ENCODE measurements at places on chromosomes 7 and 10.
A peak's percentile ranks its signal among the peaks of the same experiment; 100 is the strongest.

DNA sequence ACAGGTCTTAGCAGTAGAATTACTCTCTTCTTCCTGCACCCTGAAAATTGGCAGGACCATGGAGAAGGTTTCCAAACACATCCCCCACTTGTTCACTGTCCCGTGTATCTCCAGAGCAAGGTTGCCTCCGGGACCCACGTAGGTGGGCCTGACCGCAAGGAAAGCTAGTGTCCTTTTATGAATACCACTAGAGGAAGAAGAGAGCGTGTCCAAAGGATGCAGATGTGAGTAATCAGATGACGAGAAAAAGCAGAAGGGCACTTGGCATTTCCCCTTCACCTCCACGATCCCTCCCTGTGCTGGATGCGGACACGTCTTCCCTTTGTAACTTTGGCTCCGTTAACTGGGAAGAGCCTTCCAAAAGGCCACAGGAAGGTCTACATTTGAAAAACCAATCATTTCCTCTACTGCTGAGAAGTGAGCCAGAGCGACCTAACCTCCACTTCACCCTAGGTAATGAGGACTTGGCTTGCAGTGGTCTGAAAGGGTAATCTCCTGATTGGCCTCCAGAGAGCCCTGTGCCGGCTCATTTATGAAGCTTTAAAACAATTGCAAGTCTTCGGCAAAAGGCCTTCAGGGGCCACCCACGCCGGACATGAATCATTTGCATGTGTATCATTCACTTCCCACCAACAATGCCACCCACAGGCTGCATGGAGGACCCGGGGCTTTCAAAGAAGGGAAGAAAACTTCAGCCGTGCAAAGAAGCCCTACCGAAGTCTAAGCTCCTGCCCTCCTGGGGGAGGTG is 55.4 kb downstream of the LYZL1 start:
- peak; percentile 68 for DNase-seq

DNA sequence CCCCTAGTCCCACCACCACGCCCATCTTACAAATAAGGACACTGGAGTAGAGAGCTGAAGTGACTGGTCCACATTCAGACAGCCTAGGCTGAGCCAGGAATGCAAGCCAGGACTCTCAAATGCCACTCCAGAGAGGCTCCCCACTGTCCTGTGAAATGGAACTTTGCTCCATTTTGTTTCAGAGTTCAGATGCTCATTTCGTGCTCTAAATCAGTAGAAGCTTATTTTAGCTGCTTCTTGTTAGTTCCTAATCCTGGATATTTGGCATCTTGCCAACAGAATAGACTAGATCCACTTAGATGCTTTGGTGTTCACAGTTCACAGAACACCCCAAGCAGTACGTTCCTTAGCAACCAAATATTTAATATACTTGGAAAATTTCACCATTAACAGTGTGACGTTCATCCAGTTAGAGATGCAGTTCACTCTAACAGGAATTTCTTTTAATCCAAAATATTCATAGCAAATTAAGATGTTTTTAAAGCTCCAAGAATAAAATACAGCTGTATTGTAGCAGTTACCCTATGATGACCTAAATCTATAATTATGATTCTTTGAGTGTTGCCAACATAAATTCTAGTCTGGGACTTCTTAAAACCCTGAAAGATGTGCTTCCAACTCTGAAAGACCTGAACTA is 7.3 kb downstream of the MMP21 start:
- peak; percentile 21 for DNase-seq

DNA sequence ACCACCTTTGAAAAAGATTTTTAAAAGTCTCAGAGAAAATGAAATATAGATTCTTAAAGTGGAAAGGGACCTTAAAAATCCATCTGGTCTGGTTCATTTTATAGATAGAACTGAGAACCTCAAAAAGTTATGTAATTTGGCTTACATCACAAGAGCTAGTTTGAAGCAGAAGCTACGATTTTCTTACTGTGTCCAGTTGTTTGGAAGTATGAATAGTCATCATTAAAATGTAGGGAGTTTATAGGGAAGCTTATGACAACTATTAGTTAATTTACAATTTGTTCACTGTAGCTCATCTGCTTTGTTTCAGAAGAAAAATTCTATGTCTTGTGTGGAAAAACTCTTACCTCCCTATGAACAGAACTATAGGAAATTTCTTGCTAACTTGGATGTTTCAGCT is 26.9 kb downstream of the ZEB1 start:
- DNase-seq: no peak

DNA sequence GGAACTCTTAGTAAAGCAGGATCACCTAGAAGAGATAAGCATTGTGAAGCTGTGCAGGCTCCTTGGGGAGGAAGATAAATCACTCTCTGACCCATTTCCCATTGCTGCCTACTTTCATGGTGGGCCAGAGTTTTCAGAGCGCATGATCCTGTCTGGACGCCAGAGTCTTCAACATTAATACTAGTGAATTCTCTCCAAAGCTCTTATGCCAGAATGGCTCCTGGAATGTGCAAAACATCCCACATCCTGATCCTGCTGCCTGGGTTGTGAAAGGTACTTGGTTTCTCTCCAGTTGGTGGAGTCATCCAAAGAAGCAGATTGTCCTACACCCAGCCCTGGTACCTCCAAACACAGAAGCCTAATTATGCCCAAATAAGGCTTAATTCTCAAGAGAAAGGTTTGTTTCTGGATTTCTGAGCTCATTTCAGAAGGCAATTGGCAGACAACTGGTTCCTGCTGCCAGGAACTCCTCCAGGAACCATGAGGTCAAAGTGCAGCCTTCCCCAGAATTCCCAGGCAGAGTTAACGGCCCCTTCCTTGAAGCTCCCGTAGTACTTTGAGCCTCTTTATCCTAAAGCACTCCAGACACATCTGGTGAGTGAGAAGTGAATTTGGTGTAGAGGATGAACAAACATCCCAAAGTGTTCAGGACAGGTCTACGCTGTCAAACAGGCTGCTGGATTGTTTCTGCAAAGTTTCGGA is 495.2 kb downstream of the PLXNA4 start:
- DNase-seq: peak; percentile 80

DNA sequence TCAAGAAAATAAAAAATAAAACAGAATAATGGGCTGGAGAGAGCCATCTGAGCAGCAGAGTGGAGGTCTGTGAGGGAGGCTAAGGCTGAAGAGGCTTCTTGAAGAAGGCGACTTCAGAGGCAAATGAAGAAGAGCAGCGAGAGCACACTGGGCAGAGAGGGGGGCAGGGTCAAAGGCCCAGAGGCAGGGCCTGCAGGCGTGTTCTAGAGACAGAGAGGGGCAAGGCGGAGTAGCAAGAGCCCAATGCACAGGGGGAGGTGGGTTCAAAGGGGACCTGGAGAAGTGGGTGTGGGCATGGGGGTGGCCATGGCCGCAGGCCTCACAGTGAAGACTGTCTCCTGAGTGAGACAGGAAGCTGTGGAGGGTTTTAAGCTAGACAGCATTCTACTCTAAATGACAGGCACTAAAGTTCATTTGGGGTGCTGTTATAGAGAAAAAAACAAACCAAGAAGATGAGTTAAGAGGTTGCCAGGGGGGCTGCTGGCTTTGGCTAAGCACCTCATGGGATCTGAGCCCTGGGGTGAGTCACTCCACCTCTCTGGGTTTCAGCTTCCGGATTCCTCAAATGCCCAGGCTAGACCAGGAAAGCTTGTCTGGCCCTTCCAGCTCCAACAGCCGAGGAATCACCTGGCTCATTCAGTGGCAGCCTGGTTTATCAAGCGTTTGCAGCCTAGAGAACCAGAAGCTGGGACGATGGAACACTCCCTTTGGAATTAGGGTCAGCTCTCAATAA is 81.7 kb downstream of the DLG5 start:
- DNase-seq: peak; percentile 93

DNA sequence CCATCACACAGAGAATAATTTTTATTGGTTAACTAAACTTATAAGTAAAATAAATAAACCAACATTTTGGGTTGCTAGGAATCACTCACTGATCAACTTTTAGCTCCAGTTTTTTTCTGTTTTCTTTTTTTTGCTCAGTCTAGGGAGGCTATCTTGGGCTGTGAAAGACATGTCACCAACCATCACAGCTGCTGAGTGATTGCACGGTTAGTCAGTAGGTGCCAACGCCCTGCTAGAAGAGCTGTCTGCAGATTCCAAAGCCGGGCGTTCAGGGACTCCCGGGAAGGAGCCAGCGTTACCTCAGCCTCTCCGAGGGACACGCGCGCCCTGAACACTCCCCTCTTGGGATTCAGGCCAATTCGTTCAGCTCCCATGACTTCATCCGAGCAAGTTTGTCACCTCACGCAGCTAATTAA is 604 bp upstream of the STAM start:
- peak; percentile 80 for DNase-seq

DNA sequence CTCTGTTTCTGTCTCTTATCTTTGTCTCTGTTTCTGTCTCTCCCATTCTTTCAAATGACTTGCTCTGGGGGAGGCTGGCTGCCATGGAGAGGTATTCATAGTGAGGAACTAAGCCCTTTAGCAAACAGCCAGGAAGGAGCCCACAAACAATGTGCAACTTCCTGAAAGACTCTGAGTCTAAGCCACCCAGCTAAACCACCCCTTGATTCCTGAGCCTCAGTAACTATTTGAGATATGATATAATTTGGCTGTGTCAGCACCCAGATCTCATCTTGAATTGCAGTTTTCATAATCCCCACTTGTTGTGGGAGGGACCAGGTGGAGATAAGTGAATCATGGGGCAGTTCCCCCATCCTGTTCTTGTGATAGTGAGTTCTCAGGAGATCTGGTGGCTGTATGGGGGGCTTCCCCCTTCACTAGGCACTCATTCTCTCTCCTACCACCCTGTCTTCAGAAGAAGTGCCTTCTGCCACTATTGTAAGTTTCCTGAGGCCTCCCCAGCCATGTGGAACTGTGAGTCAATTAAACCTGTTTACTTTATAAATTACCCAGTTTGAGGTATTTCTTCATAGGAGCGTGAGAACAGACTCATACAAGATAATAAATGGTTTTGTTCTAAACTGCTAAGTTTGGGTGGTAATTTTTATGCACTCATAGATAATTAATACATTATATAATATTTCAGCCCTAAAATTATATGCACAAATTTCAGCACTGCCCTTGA is 121.2 kb upstream of the FOXP2 start:
- DNase-seq: peak; percentile 52

- DNase-seq: peak; percentile 96
Measured at GRCh38 chr7:131244259-131244852, 83.3 kb upstream of the MKLN1 start.

DNA sequence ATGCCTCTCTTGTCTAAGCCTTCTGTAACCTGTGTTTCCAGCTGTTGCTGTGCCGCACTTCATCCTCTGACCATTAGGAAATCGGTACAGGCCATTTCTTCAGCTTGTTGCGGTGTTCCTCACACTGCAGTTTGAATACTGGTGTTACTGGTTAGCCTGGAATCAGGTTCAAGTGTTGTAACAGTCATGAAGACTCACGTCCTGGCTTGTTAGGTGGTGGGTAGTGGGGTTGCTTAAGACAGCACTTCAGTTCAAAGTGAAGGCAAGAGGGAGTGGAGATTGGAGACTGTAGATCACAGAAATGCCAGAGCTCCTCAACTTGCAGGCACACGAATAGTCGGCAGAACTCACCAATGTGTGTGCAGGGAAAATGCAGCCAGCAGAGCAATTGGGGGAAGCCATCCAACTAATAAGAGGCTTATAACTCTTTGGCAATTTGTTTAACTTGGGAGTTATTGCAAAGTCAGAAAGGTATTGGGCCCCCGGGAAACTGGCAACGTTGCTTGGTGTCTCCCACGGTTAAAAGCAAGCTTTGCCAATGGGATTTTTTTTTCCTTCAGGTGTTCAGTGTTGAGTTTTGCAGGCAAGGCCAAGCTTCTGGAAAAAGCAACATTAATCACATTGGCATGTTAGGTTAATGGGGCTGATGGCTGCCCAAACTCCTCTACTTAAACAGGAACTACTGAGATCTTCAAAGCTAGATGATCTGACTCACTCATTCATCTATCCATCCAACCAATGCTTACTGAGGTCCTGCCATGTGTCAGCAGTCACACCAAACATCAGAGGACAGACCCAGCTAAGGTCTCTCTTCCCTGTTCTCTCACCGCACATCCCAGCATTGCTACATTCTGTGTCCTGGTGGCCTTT is 380.9 kb downstream of the GATA3 start:
- peak; percentile 11 for DNase-seq

DNA sequence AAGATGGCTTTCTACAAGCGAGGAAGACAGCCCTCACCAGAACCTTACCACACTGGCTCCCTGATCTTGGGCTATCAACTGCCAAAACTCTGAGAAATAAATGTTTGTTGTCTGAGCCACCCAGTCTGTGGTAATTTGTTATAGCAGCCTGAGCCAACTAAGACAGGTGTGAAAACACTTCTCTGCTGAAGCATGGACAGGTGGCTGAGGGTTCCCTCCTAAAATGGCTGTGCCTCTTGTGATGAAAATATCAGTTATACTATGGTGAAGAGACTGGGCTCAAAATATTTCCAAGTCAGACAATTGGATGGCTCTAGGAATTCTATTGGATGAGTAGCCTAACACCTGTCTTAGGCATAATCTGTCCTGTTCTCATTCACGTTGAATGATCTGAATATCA is 78.1 kb downstream of the CDK1 start:
- DNase-seq: no peak

- peak; percentile 57 for DNase-seq
Measured at GRCh38 chr7:112452102-112452888, 2.0 kb downstream of the IFRD1 start.

DNA sequence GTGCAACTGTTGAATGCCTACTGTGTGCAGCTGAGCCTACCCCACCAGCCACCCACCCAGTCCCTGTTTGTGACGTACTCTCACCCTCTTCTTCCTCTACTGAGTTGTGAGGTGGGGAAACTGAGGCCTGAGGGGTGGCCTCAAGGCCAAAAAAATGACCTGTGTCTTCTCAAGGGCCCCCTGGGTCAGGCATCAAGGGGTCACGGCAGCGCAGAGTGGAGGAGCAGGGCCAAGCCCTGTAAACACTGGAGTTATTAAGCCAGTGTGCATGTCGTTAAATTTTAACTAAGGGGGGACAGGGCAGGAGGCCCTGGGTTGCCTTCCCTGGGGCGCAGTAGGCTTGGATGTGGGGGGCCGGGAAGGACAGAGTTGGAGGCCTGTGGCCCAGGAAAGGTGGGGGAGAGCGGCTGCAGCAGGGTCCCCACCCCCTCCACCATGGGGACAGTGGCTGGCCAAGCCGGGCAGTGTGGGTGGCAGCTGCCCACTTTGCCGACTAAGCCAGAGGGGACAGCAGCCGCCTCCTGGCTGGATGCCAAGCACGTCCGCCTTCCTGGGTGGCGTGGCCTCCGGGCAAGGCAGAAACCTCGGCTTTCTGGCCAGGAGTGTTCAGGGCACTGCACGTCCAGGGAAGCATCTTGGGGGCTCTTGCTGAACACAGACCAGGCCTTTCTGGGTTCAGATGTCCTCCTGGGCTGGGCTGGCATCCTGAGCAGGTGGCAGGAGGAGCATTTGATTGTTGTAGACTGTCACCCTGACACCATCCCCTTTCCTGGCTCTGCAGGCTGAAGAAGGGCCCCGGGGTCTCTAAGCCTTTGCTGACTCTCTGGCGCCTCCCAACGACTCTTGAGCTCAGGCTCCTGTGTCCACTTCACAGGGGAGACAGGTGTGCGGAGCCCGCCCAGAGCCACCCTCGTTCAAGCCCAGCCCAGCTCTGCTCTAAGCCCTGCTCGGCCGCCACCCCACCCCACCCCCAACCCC is 1.9 kb downstream of the SLC29A4 start:
- DNase-seq: peak; percentile 42

DNA sequence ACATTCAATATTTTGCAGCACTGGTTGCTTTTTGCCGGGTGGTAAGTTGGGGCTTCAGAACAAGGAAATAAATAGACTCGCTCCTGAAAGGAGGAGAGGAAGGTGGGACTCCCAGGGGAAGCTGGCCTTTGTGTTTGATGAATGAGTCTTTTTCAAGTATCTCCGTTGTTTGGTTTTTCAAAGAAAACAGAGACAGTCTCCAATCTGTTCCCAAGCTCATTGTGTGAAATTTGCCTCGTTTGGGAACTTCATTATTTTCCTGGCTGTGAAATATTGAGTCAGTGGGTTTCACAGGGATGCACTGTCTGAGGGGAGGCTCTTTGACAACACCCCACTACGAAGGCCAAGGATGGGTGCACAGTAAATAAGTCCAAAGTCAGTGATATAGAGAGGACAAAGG is 38.7 kb upstream of the KIAA1217 start:
- DNase-seq: no peak

Measured in renal cortical epithelial cell (primary cell).